Thoracic aorta (tissue), 2 donors: ENCODE measurements at places on chromosomes 7 and 10.

DNA sequence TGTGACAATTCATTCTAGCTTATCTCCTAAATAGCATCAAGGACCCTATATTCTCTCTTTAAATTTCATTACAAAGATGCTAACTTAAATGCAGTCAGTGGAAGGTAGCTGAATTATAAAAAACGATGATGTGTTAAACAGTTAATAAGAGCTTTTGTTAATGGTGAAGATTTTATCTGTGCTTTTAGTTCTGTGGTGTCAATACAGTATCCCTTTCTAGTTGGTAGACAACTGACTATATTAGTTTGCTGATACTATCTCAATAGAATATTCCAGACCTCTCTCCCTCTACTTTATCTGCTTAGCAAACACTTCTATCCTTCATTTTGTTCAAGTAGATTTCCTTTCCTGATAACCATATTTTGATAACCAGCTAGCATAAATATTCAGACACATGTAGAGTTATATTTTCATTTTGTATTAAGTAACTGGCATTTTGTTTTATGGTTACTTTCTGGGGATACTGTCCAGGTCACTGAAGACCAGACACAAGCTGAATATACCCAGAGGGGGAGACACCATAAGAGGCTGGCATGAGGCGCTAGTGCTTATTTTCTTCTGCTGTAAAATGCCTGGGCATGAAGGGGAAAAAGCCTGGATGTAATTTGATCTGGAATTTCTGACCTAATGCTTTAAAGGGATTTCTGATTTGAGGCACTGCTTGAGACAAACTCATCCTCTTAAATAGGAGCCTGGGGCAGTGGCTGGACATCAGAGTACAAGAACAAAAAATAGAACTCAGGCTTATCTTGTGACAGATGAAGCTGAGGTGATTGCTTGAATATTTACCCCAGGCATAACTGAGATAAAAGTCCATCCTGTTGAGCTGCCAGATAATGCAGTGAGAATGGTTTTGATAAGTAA lies 197.5 kb downstream of the MALRD1 start:
- no peaks in the 10 kb centered on the region for H3K4me1 ChIP-seq
- H3K4me3 ChIP-seq: no peak overlapping the region
- H3K36me3 ChIP-seq: no peaks in the 10 kb centered on the region
- no peak overlapping the region for H3K27ac ChIP-seq
- no peak for DNase-seq

DNA sequence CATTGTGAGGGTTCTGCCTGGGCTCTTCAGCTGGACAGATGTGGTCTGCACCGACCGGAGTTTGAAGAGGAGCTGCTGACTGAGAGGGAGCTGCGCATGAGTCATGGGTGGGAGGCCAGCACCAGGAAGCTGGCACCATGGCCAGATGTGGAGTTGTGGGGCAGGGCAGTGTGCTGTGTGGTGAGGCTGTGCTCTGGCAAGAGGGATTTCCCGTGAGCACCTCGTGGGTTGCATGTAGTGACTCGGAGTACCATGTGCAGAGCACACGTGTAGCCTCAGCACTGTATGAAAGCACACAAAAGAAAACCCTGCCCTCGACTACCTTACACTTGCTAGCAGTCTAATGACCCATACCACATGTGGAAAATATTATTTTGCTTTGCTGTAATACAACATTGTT lies 103.4 kb downstream of the WNT2 start:
- no peak for DNase-seq
- no peaks in the 10 kb centered on the region for H3K27me3 ChIP-seq
- H3K4me3 ChIP-seq: no peak overlapping the region
- H3K4me1 ChIP-seq: no peaks in the 10 kb centered on the region

- H3K36me3 ChIP-seq: no peaks in the 10 kb centered on the region
- H3K4me3 ChIP-seq: no peak overlapping the region
- H3K27ac ChIP-seq: no peak overlapping the region
- H3K4me1 ChIP-seq: no peaks in the 10 kb centered on the region
Measured at GRCh38 chr7:41520445-41520844, 182.4 kb downstream of the INHBA start.

DNA sequence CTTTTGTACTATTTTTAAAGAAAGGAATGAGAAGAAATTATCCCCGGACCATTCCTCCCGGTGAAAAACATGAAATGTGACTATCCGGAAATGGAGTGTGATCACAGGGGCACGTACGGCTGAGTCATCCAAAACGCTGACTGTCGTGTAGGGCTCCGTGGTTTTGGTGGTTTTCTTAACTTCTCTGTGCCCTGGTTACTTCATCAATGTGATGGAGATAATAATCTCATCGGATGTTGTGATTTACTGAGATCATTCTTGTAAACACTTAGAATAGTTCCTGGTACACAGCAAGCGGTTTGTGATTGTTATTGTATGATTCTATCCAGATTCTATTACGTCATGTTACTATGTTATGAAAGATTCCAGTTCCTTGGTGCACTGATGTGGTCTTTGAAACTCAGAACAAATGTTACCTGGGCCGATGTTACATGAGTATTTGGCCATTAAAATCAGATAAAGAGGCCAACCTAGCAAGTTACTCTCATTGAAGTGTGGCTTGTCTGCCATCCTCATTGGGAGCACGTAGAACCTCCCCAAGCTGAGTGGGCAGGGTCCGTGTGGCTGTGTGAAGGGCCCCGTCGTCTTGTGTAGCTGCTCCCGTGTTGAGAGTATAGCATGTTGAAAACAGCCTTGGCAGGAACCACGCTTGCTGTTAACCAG lies 99.5 kb downstream of the CAMK1D start:
- H3K4me1 ChIP-seq: peaks cover 9% of the 10 kb centered on the region
- no peaks in the 10 kb centered on the region for H3K36me3 ChIP-seq
- H3K27ac ChIP-seq: no peak overlapping the region
- H3K4me3 ChIP-seq: peak overlapping the region; percentile 48
- no peaks in the 10 kb centered on the region for H3K27me3 ChIP-seq
- no peak for DNase-seq

DNA sequence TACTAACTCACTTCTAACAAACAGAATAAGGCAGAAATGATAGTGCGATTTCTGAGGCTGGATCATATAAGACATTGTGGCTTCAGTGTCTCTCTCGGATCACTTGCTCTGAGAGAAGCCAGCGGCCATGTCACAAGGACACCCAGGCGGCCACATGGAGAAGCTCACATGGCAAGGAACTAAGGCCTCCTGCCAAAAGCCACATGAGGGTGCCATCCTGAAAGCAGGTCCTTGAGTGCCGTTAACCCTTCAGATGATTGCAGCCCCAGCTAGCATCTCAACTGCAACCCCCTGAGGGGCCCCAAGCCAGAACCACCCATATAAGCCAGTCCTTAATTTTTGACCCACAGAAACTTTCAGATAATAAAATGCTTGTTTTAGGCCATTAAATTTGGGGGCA lies 6.9 kb upstream of the VDAC2 start:
- H3K36me3 ChIP-seq: no peaks in the 10 kb centered on the region
- peaks cover 11% of the 10 kb centered on the region for H3K4me1 ChIP-seq
- DNase-seq: no peak
- no peaks in the 10 kb centered on the region for H3K27me3 ChIP-seq
- H3K27ac ChIP-seq: no peak overlapping the region

DNA sequence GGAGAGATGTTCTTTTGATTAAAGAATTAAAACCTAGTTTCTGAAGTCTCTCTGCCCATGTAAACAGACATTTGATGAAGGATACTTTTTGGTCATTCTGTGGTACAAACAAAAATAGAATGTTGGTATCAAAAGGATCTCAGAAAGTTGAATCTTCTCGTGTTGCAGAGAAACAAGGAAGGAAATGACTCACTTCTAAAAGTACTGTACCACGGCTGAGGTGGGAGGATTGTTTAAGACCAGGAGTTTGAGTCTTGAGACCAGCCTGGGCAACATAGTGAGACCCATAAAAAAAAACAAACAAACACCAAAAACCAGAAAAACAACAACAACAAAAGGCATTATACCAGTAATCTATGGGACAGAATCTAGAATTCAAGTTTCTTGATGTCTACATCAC lies 69.7 kb downstream of the PRSS58 start:
- no peaks in the 10 kb centered on the region for H3K36me3 ChIP-seq
- DNase-seq: no peak
- H3K4me3 ChIP-seq: no peak overlapping the region
- H3K27ac ChIP-seq: no peak overlapping the region

- no peak for DNase-seq
- no peaks in the 10 kb centered on the region for H3K27me3 ChIP-seq
- H3K36me3 ChIP-seq: no peaks in the 10 kb centered on the region
- peaks cover 4% of the 10 kb centered on the region for H3K4me1 ChIP-seq
Measured at GRCh38 chr10:36446881-36447280, 678.5 kb upstream of the ANKRD30A start.

GRCh38 chr7:155192961-155193640 lies 104.6 kb upstream of the INSIG1 start:
- H3K36me3 ChIP-seq: no peaks in the 10 kb centered on the region
- H3K4me1 ChIP-seq: no peaks in the 10 kb centered on the region
- DNase-seq: no peak

DNA sequence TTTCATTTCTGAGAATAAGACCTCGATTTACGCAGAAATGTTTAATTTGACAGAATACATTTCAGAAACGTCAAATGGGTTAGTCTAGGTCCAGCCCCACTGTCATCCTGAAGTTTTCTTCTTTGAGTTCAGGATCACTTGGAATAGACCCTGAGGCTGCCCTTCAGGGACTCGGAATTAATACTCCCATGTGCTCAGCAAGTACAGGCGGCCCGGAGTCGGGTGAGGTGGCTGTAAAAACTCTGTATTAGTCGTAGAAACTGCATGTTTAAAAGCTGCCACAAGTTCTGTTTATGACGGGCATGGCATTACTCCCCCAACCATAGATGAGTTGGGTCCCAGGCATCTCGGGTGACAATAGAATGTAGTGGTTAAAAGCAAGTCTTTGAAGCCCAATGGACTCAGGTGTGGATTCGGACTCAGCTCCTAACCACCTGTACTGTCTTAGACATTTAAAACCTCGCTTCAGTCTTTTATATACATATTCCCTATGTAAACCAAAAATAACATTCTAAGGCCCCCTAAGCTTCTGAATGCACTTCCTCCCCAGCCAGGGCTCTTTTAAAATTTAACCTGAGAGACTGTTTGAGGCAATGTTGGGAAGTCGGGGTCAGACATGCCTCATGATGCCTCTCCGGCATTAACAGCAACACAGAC lies 216.3 kb downstream of the ADARB2 start:
- H3K4me3 ChIP-seq: no peak overlapping the region
- H3K27ac ChIP-seq: no peak overlapping the region
- no peaks in the 10 kb centered on the region for H3K36me3 ChIP-seq
- DNase-seq: no peak

- H3K27ac ChIP-seq: no peak overlapping the region
- no peaks in the 10 kb centered on the region for H3K36me3 ChIP-seq
- H3K4me3 ChIP-seq: no peak overlapping the region
- no peaks in the 10 kb centered on the region for H3K27me3 ChIP-seq
Measured at GRCh38 chr7:150945853-150946420, 32.2 kb downstream of the KCNH2 start.

DNA sequence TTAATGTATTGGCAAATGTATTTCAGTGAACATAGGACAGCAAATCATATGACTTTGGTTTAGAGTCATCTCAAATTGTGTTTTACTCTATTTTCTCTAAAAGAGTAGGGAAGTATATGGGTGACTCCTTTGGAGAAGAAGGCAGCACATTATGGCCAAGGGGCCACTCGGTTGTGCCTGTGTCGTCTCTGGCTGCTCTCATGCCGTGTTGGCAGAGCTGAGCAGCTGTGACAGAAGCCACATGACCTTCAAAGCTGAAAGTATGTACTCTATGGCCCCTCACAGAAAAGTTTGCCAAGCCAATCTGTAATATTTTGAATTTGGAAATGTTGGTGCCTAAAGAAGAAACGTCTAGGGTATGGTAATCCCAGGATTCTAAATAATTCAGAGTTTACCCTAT lies 47.5 kb downstream of the TASOR2 start:
- no peaks in the 10 kb centered on the region for H3K27me3 ChIP-seq
- no peak overlapping the region for H3K27ac ChIP-seq
- no peak overlapping the region for H3K4me3 ChIP-seq
- H3K4me1 ChIP-seq: no peaks in the 10 kb centered on the region
- peaks cover 14% of the 10 kb centered on the region for H3K36me3 ChIP-seq

- no peak overlapping the region for H3K27ac ChIP-seq
- H3K4me3 ChIP-seq: no peak overlapping the region
- H3K4me1 ChIP-seq: peaks cover 3% of the 10 kb centered on the region
- H3K36me3 ChIP-seq: peaks cover 15% of the 10 kb centered on the region
Measured at GRCh38 chr10:60870416-60870728, 73.6 kb downstream of the RHOBTB1 start.
